M059J (cell line): ENCODE measurements at places on chromosomes 4 and X. TPM values are rescaled to one million over a fixed set of nuclear protein-coding genes. Genes with fewer than 3 reads are reported as not detected.

The OPN1LW gene
- total RNA-seq: not detected in 2 replicates

The XAGE2 gene
- 0.62 TPM in 1 of 2 replicates, not detected in the other for total RNA-seq

The RTL5 gene
- 0.12 and 0.39 TPM in 2 replicates for total RNA-seq

DNA sequence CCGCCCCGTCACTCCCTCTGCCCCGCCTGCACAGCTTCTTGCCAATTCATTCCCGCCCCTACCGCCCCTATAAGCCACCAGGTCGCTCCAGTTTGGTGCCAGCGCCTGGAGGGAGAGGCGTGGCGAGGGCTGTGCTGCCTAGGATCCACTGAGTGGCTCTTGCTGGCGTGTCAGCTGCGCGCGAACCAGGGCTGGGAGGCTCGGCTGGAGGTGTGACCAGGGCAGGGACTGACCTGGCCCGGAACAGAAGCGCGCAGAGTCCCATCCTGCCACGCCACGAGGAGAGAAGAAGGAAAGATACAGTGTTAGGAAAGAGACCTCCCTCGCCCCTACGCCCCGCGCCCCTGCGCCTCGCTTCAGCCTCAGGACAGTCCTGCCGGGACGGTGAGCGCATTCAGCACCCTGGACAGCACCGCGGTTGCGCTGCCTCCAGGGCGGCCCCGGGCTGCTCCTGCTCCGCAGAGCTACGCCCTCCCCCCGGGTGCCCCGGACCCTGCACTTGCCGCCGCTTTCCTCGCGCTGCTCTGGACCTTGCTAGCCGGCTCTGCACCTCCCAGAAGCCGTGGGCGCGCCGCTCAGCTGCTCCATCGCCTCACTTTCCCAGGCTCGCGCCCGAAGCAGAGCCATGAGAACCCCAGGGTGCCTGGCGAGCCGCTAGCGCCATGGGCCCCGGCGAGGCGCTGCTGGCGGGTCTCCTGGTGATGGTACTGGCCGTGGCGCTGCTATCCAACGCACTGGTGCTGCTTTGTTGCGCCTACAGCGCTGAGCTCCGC, at the start of gene GPR78:
TSS of gene GPR78 (plus strand) at position 72 of the 773 bp plus-strand sequence. CDS start at position 663, 591 bp downstream.
- DNase-seq: no peak

DNA sequence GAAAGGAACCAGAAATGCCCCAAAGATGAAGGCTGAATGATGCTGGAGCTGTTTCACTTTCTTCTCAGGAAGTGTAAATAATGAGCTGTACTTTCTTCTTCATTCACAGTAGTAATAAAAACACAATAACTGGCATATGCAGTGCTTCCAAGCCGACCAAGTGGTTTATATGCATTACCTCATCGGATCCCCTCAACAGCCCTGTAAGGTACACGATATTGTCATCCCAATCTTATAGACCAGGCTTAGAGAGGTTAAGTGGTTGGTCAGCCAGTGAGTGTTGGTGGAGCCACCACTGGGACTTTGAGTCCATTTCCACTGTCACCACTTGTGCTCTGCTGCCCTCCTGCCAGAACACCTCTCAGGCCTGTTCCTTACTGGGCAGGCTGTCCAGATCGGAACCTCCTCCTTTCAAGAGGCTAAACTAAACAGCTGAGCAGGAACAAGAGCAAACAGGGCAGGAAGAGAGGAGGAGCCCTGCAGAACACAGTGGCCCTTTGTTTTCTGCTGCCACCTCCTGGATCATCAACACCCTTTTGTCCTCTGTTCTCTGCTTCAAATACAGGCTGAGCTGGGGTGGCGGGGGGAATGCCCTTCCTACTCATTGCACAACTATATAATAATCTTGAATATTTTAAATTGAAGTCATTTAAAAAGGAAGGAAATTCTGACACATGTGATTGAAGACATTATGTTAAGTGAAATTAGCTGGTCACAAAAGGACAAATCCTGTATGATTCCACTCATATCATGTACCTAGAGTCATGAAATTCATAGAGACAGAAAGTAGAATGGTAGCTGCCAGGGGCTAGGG, 112.5 kb upstream of the ATP6AP2 start:
- peak; percentile 60 for DNase-seq

DNA sequence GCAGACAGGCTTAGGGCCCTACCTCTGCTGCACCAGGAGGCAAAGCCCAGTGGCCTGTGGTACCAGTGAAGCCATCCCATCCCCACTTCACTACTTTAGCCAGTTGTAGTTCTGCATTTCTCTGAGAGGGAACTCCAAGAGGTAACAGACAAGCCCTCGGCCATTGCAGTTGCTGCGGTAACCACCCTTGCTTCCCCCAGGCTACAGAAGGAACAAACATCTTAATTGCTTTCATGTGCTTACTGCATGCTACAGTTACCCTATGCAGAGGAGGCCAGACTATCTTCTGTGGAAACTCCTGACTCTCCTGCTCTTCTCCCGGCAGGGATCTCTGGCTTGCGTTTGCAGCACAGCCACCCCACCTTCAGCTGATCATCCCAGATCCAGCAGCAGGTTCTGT, 67.8 kb downstream of the SPIN4 start:
- DNase-seq: no peak

DNA sequence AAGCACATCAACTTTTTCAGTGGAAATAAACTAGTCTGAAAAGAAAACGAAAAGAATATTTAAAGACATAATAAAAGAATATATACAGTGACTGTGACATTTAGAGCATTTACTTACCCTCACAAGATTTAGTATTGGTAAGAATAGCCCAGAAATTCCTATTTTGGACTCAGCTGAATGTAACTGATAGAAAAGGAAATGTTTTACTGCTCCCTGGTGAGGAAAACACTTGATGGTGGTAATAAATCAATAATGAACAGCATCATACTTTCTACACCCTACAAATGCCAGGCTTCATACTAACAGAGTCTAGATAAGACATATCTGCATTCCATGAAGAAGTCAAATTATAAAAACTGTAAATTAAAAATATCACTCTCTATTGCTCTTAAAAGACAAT, 753.5 kb upstream of the PCDH10 start:
- DNase-seq: no peak
